ENCODE measurements at places on chromosomes 5 and 9.
A peak's percentile ranks its signal among the peaks of the same experiment; 100 is the strongest.

GRCh38 chr9:4826417-4827166 lies 33.8 kb downstream of the RCL1 start:
- no peaks in the 10 kb centered on the region for H3K27me3 ChIP-seq
- no peak overlapping the region for H3K27ac ChIP-seq

DNA sequence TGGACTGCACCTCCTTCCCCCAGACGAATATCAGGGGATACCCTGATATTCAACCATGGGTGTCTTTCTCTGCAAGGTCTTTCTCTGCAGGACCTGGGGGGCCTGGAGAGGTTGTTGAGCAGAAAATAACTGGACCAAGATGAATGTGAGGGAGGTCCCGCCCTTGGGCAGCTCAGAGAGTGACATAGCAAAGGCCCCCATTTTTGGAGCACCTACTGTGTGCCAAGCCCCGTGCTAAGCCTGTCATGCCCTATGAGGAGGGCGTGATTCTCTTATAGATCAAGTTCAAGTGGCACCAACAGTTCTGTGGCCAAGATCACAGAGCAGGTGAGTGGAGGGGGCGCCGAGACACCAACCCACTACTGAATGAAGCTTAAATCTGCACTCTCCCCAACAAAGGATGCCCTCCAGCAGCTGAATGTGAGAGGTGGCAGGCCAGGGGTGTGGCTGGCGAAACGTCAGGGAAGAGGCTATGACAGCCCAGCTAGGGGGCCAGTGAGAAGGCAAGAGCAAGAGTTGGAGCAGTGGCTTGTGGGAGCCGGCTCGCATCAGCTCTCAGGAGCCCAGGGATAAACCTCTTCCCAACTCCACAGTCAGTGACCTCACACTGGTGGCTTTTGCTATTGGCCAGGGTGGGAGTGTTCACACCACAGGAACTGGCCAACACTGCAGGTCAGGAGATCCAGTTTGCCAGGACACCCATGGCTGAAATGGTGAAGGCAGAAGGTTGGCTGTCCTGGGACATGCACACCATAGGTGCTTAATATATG lies 5.3 kb downstream of the SARDH start:
- H3K4me1 ChIP-seq = peaks cover 7% of the 10 kb centered on the region
- DNase-seq = no peak
- no peaks in the 10 kb centered on the region for H3K27me3 ChIP-seq

- peak; percentile 69 for DNase-seq
- H3K27ac ChIP-seq = peak overlapping the region; percentile 98
- peaks cover 9% of the 10 kb centered on the region for H3K36me3 ChIP-seq
- no peaks in the 10 kb centered on the region for H3K27me3 ChIP-seq
- peaks cover 55% of the 10 kb centered on the region for H3K4me1 ChIP-seq
- peak overlapping the region; percentile 100 for H3K4me3 ChIP-seq
These were observed 850 bp downstream of the IL6ST start for GRCh38 chr5:55993731-55994494.

GRCh38 chr5:35665096-35665495 lies 47.4 kb downstream of the SPEF2 start:
- peaks cover 47% of the 10 kb centered on the region for H3K4me1 ChIP-seq
- H3K27ac ChIP-seq = peak overlapping the region; percentile 65
- no peak overlapping the region for H3K4me3 ChIP-seq
- DNase-seq = no peak
- peaks cover 23% of the 10 kb centered on the region for H3K36me3 ChIP-seq

DNA sequence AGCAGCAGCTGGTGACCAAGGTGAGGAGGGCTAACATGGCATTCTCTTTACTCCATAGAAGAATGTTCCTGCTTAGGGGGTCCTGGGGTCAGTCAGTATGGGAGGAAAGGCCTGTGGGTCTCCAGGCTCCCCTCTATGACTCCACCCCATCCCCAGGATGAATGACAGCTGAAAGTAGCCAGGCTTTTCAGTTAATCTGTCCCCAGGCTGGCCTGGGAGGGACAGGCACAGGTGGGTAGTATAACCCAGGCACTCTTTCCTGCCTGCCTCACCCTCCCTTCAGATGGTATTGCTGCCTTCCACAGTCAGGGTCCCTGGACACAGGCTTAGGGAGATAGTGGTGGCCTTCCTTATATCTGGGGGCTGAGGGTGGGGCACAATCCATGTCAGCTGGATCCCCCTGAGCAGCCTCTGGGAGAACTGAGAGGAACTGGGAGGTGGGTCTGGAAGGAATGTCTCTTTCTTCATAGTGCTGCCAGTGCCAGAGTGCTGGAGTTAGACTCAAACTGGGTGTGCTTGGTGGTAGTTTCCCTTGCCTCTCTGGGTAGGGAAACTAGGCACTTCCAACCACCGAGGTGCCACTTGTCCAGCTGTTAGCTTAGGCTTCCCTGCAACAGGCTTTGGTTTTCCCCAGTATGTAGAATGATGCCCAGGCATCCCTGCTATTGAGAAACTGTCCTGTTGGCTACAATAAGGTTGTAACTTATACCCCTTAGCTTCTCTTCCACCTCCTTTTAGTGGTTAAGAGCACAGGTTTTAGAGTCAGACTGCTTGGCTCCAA lies 27.8 kb downstream of the LARP1 start:
- no peaks in the 10 kb centered on the region for H3K27me3 ChIP-seq
- H3K4me3 ChIP-seq = peak overlapping the region; percentile 14
- H3K4me1 ChIP-seq = peaks cover 95% of the 10 kb centered on the region
- peak overlapping the region; percentile 45 for H3K27ac ChIP-seq
- DNase-seq = no peak
